ENCODE measurements at places on chromosomes 6 and 20.

- DNase-seq, result no peak
Observed at GRCh38 chr20:4117867-4118266, 102.5 kb upstream of the RNF24 start.

- no peak for DNase-seq
Observed at GRCh38 chr6:37547564-37548061, 47.9 kb upstream of the CCDC167 start.

DNA sequence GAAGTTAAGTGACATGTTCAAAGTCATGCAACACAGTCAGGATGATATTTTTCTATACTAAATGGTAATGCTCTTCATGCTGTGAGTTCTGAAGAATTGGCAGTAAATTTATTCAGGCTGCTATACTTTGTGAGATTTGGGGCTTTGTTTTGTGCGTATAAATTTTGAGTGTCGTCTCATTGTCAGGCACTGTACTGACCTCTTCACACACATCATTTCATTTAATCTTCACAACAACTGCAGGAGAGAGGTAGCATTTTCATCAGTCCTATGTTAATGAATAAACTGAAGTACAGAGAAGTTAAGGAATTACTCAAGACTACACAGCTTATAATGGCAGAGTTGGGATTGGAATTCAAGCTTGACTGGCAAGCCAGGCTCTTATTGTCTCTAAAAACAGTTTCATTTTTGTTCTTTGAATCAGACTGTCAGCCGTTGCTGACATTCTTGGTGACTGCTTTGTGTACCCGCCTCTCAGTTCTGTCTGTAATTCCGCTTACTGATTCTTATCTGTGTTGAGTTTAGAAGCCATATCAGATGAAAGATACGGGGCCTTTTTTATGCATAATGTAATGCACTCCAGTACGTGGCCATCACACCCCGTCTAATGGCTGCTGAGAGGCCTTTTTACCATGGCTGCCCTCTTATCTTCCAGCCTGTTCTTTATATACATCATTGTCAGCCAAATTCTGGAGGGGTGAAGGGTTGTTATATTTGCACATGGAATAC, 274.9 kb downstream of the UTRN start:
- DNase-seq, result no peak

GRCh38 chr6:100565439-100566104, 100.9 kb upstream of the SIM1 start:
- DNase-seq, result no peak

GRCh38 chr20:36238153-36238552, 1.9 kb downstream of the AAR2 start:
- DNase-seq, result no peak

- DNase-seq, result no peak
Observed at GRCh38 chr6:168950858-168951214, 302.8 kb downstream of the THBS2 start.

GRCh38 chr6:38588631-38589366, 50.9 kb downstream of the BTBD9 start:
- DNase-seq, result no peak

DNA sequence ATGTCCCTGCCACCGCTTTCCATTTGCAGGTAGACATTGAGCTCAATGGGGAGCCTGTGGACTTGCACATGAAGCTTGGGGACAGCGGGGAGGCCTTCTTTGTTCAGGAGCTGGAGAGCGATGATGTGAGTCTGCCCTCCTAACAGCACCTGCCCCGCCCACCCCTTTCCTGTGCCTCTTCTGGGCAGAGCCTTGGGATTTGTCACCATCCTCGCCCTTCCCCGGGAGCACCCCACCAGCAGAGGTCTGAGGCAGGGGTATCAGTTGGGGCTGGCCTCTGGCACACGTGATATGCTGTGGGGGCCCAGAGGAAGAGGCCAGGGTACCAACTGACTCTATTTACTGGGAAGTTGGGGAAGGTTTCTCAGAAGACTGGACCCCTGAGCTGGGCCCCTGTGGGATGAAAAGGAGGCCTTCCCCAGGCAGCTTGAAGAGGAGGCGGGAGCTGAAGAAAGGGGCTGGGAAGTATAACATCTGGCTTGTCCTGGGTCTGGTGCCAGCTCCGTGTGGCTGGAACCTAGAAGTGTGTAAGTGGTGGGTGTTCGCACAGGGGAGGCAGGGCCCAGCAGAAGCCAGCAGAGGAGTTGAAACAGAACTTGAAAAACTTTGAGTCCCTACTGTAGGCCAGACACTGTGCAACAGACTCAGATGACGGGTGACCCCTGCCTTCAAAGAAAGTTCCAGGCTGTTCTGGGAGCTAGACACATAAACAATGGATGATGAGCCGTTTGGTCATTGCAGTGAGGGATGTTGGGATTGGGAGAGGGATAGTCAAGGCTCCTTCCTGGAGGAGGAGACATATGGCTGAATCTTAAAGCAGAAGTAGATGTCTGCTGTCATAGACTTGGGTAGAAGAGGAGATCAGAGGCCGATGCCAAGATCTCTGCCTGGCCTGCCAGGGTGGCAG, 7.2 kb downstream of the LPIN3 start:
- no peak for DNase-seq

DNA sequence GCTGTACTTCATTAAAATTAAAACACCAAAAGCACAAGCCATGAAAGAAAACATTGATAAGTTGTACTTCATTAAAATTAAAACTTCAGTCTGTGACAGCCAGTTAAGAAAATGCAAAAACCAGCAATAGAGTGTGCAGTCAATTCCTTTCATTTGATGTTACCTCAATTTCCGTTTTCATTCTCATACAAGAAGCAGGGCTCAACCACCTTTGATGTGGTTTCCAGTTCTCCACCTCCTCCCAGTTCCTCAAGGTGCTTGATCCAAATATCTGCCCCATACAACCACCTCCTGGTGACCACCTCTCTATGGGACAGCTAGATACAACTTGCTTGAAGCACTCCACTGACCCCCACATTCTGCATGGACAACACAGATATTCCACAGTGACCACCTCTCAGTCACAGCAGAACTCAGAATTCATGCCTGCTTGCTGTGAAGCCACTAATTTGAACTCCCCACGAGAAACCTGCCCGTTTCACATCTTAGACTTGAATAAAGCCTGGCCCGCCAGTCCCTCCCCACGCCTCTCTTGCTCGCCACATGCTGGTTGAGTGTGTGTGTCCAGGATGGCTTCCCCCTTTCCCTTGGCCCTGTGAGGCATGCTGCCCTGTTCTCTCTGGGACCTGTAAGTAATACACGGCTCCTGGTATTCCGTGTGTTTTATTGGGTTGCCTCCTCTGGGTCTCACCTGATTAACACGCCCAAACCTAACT, 66.1 kb downstream of the FAM50B start:
- DNase-seq, result peak; percentile 54

GRCh38 chr6:131917318-131917717, 33.9 kb downstream of the CCN2 start:
- DNase-seq, result peak; percentile 74

DNA sequence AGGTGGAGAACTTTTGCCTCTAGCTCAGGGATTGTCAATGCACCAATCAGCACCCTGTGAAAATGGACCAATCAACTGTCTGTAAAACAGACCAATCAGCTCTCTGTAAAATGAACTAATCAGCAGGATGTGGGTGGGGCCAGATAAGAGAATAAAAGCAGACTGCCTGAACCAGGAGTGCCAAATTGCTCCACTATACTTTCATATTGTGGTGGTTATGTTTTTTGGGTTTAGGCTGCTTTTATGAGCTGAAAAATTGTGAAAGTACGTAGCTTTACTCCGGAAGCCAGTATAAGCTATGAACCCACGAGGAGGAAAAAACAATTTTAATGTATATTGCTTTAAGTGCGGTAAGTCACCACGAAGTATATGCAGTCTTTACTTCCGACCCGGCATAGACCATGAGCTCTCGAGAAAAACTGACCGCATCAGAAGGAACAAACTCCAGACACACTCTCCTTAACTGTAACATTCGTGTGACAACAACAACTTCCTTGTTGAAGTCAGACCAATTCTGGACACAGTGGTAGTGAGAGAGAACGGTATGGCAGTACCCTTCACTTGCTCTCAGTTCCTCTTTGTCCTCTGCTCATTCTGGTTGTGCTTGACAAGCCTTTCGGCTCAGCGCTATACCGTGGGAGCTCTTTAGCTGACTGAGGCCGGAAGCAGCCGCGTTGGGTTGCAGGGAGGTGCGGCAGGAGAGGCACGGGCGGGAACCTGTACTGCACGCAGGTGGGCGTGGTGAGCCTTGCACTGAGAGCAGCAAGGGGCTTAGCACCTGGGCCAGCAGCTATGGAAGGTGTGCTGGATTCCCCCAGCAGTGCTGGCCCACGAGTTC, 81.9 kb upstream of the E2F3 start:
- DNase-seq, result peak; percentile 97

DNA sequence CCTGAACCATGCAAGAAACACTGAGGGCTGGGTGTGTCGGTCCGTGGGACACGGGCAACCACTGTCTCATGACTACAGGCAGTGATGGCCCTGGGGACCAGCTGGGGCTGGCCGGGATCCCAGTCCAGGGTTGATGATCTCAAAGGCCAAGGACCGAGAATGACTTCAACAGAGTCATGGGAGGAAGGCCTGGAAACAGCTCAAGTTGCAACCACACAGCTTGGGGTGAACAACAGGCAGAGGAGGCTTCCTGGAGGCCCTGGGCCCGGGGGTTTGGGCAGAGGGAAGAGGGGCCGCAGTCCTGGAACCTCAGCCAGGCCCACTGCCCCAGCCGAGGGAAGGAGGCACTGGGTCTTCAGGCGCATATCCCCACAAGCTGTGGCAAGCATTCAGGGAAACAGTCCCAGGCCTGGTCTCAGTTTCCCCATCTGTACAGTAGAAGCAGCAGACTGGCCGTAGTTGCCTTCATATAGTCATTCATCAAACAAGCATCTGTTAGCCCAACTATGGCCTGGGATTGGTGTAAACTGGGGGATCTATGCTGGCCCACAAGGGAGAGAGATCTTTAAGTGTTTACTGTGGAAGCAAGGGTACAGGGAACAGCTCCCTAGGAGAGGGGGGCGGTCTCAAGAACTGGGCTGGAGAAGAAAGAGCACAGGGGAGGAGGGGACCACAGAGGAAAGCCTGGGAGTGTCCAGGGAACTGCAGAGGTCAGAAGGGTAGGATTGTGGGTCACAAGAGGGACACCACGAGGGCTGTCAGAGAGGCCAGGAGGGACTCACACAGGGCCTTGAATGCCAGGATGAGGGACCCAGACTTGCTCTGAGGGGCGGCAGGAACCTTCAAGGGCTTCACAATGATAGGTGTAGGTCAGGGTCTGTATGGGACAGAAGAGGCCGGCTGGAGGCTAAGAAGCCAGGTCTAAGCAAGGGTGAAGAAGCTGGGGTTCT, 2.1 kb downstream of the MYL9 start:
- DNase-seq, result no peak

GRCh38 chr6:121465101-121465500, 29.7 kb downstream of the GJA1 start:
- no peak for DNase-seq

GRCh38 chr20:15882553-15882952, 690.7 kb downstream of the KIF16B start:
- no peak for DNase-seq

DNA sequence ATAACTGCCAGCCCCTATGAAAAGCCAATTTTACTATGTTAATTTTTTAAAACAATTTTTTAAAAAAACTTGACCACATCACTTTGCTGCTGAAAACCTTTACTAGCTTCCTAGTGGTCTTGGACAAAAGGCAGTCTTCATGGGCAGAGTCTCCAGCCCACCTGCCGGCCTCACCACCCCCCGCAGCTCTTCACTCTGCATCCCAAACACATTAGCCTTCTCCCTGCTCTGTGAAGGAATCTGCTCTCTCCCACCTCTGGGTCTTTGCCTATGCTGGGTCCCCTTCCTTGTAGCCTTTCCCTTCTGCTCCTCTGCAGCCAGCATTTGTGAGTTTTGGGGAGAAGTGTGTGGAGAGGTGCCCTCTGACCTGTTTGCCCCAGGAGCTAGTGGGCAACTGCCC, 170.7 kb upstream of the MLN start:
- DNase-seq, result no peak

GRCh38 chr20:23254034-23254433, 96.6 kb upstream of the NXT1 start:
- no peak for DNase-seq

DNA sequence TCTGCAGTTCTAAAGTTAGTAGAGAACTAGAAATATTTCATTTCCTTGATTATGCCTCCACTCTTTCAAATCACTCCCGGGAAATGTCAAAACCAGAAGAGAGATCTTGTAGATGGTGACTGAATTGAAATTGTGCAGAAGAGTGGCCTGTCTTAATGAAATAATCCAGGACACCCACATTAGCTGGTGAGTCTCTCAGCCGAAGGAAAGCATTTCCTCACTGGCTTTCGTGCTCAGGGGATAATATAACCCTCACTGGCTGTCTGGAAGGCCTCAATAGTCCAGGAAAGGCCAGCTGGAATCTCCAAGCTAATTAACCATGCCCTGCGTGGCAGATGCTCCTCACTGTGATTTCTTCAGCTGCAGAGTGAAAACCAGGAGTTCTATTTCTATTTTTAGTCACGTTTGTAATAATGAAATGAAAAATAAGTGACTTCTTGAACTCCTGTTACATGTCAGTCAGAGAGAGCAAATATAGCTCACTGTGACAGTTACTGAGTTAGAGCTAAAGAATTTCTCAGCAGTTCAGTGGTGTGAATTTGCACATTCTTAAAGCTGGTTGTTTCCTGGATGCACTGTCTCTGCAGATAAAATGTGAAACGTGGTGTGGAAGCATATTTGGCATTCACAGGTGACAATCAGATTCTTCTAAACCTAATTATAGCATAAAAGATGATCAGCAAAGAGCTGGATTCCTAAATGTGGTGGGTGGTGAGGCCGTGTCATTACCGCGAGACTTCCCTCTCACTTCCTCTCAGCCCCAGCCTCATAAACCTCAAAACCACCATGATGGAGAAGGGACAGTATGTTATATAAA, 211.7 kb downstream of the LMBRD1 start:
- peak; percentile 10 for DNase-seq

- DNase-seq, result peak; percentile 21
Observed at GRCh38 chr20:62617711-62618483, 24.4 kb upstream of the SLCO4A1 start.

- DNase-seq, result no peak
Observed at GRCh38 chr6:84623956-84624680, 140.3 kb downstream of the TBX18 start.

GRCh38 chr20:4568361-4568959, 153.2 kb upstream of the PRND start:
- no peak for DNase-seq

DNA sequence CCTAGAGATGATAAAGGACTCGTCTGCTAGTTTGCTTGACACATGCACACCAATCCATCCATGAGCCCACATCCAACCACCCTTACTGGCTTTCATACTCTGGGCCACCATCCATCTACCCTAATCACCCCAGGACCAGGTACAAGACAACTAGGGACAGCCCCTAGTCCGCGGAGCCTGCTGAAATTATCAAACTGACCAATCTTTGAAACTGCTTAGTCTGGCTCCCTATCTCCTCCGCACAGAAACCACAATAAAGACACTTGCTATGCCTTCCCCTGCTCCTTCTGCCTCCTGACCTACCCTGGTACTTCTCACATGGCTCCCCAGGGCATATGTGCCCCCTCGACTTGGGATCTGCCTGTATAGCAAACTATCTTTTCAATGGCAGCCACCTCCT, 33.1 kb downstream of the PXDC1 start:
- DNase-seq, result no peak

- peak; percentile 57 for DNase-seq
Observed at GRCh38 chr20:22686097-22686496, 101.7 kb upstream of the FOXA2 start.
